Stimulated activated CD4-positive, alpha-beta T cell treated with anti-CD3 and anti-CD28 coated beads, TNF-alpha, amount 100 ng/mL, for 1 hour (primary cell): ENCODE measurements at places on chromosomes 2 and 18.

GRCh38 chr2:2324565-2325101 lies 6.4 kb downstream of the MYT1L start:
- no peak for DNase-seq

GRCh38 chr18:79372991-79373390 lies 22.7 kb upstream of the NFATC1 start:
- no peak for DNase-seq

GRCh38 chr2:47193607-47194006 lies 38.5 kb upstream of the STPG4 start:
- DNase-seq = no peak

- no peak for DNase-seq
Measured at GRCh38 chr2:33322612-33323011, 153.8 kb upstream of the RASGRP3 start.

DNA sequence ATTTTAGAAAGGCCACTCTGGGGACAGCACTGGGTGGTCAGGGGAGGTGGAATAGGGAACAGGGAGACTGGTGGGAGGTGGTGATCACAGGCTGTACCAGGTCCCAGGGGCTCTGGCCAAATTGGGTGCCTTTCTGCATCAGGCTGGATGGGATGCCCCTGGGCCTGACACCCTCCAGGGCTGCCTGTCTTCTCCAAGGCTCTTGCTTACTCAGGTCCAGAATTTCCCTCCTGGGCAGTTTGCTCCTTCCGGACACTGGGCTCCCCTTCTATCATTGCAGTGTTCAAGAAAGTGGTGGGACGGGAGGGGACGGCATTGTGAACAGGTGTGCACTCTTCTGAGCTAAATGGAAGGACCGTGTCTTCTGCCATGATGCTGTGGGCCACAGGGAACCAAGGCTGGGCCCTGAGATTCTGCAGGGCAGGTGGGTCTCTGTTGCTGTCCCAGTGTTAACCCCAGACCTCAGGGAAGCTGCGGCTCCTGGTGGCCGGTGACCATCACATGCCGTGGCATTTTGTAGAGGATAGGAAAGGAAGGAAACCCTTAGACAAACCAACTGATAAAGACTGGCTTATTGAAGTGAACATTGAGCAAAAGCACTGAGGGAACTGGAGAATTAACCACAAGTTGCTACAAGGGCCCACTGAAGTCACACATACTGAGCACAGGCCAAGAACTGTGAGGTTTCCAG lies 93.7 kb upstream of the HS6ST1 start:
- no peak for DNase-seq

GRCh38 chr2:194223218-194223617 lies 1433.8 kb upstream of the SLC39A10 start:
- no peak for DNase-seq
